Bone marrow (tissue), 2 donors: ENCODE measurements at places on chromosomes 6 and 20.

DNA sequence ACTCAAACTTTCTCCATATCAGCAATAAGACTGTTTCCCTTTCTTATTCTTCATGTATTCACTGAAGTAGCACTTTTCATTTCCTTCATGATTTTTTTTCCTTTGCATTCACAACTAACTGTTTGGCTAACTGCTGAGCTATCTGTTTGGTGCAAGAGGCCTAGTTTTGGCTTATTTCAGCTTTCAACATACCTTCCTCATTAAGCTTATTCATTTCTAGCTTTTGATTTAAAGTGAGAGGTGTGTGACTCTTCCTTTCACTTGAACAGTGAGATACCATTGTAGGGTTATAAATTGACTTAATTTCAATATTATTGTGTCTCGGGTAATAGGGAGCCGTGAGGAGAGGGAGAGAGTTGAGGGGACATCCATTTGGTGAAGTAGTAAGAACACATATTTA, 262.0 kb upstream of the PREP start:
- no peak for DNase-seq

- no peak for DNase-seq
Observed at GRCh38 chr6:55636406-55637102, 57.6 kb upstream of the HMGCLL1 start.

DNA sequence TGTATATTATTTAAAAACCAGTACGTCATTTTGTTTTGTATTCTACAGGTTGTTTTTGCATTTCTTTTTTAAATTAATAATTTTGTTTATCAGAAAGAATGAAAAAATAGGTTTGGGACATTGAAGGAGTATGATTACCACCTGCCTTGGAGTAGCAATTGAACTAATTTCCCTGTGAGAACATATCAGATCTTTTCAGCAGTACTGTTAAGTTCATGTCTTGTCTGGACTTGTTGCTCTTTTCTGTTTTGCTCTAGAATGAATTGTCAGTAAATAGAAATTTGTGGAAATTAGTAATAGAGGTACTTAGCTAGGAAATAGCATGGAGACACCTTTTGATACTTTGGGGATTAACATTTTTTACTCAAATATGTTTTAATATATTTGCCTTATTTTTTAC, 24.3 kb downstream of the HSF2 start:
- DNase-seq: no peak

GRCh38 chr20:18858816-18859215, 45.2 kb downstream of the SCP2D1 start:
- DNase-seq: no peak

DNA sequence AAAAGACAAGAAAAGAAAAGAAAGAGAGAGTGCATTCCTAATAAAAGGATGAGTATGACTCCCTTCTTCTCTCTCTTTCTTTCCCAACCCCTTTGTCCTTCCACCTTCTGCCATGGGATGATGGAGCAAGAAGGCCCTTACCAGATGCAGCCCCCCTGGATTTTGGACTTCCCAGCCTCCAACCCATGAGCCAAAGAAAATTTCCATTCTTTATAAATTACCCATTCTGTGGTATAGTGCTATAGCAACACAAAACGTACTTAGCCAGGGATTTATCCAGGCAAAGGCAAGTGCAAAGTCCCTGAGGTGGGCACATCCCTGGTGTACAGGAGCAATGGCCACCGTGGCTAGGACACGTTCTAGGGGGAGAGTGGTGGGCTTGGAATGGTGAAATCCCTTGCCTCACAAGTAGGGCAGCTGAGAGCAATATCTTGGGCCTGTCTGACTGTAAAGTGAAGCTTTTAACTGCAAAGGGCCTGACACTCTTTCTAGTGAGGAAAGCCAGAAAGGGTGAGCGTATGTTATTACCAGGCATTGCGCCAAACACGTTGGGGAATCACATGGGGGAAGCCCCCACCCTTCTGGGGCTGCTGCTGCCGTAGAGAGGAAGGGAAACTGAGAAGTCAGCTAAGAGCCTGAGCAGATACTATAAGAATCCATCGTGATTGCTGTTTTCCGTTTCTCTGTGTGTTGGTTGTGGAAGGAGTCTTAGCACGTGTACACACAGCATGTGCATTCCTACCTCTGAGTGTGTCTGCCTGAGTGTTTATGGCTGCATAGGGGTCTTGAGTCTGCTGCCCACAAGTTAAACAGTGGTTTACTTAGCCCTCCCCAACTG, 50.7 kb upstream of the SIRPA start:
- peak; percentile 42 for DNase-seq

DNA sequence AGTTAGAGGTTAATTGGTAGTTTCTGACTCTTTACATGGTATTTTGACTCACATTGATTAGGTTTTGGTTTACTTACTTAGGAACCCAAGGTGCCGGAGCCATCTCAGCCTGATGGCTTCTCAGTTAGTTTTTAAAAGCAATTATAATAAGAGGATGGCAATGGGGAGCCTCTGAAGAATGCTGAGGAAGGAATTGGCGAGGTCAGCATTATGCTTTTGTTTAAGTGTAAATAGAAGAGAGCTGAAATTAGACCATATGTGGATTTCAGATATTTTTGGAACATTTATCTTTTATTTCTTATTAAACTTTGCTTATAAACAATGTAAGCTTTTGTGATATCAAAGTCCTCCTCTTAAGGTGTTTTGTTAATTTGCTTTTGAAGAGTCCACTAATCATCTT, 77.8 kb downstream of the PLCB4 start:
- no peak for DNase-seq

GRCh38 chr20:33113387-33113908, 34.0 kb downstream of the BPIFB4 start:
- DNase-seq: no peak

DNA sequence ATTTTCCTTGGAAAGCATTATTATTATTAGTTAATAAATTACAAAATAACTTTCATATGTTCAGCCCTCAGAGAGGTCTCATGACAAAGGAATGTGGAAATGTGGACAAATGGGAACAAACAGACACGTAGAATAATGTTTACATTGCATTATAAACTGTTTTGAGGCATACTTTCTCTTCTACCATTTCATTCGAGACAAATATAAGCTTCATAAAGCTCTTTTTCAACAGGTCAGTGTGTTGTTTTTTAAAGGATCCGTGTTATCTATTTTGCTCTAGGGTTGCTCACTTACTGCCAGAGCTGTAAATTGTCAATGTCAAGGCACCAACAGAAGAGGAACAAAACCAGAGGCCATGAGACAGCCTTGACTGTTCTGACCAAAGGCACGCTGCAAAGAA, 256.8 kb downstream of the PHACTR1 start:
- DNase-seq: no peak

GRCh38 chr6:105893741-105894140, 192.4 kb upstream of the PRDM1 start:
- DNase-seq: no peak

- DNase-seq: no peak
Observed at GRCh38 chr20:17287503-17287902, 60.7 kb downstream of the PCSK2 start.

GRCh38 chr6:161301338-161301737, 27.5 kb upstream of the AGPAT4 start:
- no peak for DNase-seq

- DNase-seq: no peak
Observed at GRCh38 chr20:1456300-1456699, 10.3 kb downstream of the NSFL1C start.

- no peak for DNase-seq
Observed at GRCh38 chr6:14638435-14638905, 520.9 kb downstream of the CD83 start.

DNA sequence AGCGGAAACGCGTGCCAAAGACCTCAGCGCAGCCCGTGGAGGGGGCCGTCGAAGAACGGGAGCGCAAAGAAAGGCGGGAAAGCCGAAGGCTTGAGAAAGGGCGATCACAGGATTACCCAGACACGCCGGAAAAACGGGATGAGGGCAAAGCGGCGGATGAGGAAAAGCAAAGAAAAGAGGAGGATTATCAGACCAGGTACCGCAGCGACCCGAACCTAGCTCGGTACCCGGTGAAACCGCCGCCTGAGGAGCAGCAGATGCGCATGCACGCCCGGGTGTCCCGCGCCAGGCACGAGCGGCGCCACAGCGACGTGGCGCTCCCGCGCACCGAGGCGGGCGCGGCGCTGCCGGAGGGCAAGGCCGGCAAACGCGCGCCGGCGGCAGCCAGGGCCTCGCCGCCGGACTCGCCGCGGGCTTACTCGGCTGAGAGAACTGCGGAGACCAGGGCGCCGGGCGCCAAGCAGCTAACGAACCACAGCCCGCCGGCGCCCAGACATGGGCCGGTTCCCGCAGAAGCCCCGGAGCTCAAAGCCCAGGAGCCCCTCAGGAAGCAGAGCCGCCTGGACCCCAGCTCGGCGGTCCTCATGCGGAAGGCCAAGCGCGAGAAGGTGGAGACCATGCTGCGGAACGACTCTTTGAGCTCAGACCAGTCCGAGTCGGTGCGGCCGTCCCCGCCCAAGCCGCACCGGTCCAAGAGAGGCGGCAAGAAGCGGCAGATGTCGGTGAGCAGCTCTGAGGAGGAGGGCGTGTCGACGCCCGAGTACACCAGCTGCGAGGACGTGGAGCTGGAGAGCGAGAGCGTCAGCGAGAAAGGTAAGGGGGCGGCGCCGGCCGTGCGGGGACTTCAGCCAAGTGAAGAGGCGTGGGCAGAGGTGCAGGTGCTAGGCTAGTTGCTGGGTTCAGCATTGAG, 296.2 kb downstream of the RIMS1 start:
- DNase-seq: no peak

DNA sequence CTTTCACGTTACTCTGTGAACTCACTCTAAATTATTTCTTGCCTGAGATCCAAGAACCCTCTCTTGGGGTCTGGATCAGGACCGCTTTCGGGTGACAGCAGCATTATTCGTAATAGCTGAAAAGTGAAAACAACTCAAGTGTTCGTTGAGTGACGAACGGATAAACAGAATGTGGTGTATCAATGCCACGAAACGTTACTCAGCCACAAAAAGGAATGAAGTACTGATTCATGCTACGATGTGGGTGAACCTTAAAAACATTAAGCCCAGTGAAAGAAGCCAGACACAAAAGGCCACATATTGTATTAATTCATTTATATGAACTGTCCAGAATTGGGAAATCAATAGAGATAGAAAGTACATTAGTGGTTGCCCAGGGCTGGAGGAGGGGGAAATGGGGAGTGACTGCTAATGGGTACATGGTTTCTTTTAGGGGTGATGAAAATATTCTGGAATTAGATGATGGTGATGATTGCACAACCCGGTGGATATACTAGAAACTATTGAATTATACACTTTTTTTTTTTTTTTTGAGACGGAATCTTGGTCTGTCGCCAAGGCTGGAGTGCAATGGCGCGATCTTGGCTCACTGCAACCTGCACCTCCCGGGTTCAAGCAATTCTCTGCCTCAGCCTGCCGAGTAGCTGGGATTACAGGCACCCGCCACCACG, 8.4 kb downstream of the PTGIS start:
- no peak for DNase-seq

DNA sequence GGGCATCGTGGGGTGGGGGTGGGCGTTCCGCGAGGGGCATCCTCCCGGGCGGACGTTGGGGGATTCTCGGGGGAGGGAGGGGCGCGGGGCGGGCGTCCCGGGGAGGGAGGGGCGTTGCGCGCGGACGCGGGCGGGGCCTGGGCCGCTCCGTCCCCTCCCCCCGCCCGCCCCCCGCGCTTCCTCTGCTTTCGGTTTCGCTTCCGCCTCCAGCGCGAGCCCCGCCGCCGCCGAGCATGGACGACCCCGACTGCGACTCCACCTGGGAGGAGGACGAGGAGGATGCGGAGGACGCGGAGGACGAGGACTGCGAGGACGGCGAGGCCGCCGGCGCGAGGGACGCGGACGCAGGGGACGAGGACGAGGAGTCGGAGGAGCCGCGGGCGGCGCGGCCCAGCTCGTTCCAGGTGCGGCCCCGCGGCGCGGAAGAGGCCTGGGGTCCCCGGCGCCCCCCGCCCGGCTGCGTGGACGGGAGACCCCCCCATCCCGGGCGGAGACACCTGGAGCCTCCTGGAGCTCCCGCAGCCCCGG, at the start of gene OGFR:
TSS of gene OGFR (plus strand) at position 209 of the 528 bp plus-strand sequence. CDS start at position 234, 25 bp downstream.
- peak; percentile 35 for DNase-seq

- DNase-seq: no peak
Observed at GRCh38 chr20:15111654-15112053, 774.2 kb upstream of the FLRT3 start.

DNA sequence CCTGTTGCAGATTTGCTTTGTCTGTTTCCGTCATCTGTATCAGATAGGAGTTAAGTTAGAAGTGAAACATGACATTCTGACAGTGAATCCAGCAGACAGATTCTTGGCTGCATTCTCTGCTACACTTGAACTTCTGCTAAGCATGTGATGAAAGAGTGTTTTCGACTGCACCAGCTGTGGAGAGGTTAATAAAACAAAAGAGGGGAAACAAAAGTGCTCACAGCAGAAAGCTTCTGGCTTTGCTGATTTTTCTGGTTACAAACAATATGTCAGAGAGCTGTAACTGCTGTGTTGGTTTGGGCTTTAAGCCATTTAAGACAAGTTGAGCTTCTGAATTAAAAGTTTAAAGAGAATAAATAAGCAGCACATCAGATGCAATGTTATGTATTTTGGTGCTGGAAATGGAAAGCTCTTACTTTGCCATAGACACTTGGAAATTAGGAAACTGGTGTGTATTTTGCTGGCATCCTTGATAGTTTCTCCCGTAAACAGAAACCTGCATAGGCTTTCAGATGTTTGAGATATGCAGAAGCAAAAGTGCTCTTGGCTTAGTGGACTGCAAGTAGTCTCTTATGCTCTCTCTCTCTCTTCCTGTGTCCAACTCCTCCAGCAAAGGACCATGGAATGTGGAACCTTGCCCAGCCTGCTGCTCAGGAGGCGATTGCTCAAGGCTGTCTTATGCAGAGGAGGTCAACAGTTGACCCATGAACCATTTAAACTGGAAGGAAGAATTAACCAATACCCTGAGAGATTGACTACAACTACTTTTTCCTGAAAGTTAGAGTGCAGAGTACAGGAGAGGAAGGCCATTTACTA, 104.9 kb downstream of the RPS12 start:
- DNase-seq: no peak

GRCh38 chr6:145260484-145261175, 474.7 kb downstream of the EPM2A start:
- no peak for DNase-seq

DNA sequence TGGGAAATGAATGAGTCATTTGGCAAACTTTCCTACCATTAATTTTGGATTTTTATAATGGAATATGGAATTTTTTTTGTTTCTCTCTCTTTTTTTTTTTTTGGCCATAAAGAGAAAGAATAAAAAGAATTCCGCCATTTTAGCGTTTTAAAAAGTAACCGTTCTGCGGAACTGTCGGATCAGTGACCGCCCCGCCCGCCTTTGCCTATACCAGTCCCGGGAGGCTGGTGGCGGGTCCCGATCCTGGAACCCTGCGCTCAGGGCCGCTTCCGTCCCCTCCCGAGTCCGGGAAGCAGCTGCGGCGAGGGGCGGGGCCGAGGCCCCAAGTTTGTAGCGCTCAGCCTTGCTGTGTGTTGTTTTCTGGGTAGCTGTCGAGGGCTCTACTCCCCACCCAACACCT, 609 bp downstream of the L3MBTL1 start:
- DNase-seq: no peak
